ENCODE measurements at places on chromosomes 1 and 21.

GRCh38 chr21:41321908-41322495 lies 5.4 kb downstream of the FAM3B start:
- no peak for DNase-seq

- no peak for DNase-seq
Measured at GRCh38 chr1:114821978-114822377, 32.7 kb upstream of the SYCP1 start.

GRCh38 chr21:15061747-15062605 lies 2.8 kb downstream of the NRIP1 start:
- no peak for DNase-seq

DNA sequence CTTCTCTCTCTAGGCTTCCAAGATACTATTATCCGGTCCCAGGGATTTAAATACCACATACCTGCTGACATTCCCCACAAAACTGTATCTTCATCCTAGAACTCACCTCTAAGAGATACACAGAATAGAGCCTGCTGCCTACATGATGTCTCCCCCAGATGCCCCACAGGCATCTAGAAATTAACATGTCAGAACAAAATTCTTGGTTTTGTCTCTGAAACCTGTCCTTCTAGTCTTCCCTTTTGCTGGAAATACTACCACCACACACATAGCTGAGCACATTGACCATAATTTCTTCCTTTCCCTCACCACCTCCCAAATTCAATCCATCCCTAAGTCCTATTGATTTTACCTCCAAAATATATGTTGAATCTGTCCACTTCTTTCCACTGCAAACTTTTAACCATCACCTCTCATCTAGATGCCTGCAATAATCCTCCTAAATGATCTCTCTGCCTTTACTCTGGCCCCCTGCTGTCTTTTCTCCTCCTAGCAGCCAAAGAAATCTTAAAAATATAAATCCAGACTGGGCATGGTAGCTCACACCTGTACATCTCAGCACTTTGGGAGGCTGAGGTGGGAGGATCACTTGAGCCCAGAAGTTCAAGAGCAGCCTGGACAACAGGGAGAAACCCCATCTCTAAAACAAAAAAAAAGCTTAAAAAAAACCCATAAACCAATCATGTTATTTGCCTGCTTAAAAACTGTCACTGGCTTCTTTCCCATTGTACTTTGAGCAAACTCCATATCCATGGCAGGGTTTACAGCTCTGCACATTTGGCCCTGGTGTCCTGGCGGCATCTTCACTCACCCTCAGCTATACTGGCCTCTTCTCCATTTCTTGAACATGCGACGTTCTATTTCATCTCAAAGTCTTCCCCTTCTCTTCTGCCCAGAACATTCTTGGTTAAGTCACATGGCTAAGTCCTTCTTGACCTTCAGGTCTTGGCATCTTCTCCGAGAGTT lies 6.2 kb upstream of the FAM76A start:
- no peak for DNase-seq

DNA sequence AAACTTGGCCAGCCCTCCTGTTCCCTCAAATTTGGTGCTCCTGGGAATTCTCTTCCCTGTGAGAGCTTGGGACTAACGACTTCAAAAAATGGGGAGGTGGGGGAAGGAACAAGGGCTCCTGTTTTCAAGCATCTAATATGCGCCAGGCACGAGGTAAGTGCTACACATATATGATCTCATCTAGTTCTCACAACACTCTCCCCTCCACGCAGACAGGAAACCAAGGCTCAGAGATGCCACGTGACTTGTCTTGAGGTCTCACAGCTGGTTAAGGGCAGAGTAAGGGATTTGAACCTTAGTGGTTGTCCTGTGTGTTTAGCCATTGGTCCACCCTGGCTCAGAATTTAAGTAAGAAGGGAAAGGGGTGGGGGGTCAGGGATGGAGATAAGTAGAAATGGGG lies 125.9 kb downstream of the DMRTB1 start:
- no peak for DNase-seq

All from stimulated activated CD8-positive, alpha-beta memory T cell treated with anti-CD3 and anti-CD28 coated beads, Interleukin-2, amount 100 ng/mL, for 48 hours (primary cell).